NCI-H1105 (cell line): ENCODE measurements at places on chromosomes 5 and 9.
A peak's percentile ranks its signal among the peaks of the same experiment; 100 is the strongest.

DNA sequence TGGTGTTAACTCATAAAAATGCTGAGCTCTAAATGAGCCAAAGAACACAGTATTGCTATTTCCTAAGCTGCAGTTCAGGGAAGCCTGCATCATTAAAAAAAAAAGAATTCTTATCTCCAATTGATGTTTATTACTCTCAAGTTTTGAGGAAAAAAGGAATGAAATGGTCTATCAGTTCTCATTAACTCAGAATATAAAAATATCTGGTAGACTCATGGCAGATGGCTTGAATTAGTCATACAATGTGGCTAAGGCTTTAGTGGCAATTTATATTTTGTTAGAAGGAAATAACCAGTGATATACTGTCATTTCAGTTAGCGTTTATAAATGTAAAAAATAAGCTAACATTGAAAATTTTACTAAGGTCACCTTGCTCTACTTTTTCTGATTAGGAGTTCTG, 1403.4 kb upstream of the C9orf72 start:
- no peak for DNase-seq

- DNase-seq: no peak
Observed at GRCh38 chr9:25519286-25519685, 159.0 kb downstream of the TUSC1 start.

GRCh38 chr9:121862371-121863332, 211.2 kb downstream of the DAB2IP start:
- DNase-seq: no peak

GRCh38 chr5:109483395-109483971, 73.7 kb upstream of the PJA2 start:
- DNase-seq: no peak

GRCh38 chr5:65762234-65762633, 40.2 kb downstream of the NLN start:
- DNase-seq: no peak

- no peak for DNase-seq
Observed at GRCh38 chr9:98811051-98811650, 3.7 kb downstream of the GALNT12 start.

- DNase-seq: no peak
Observed at GRCh38 chr5:151240924-151241635, 11.9 kb upstream of the GM2A start.

- DNase-seq: no peak
Observed at GRCh38 chr5:124554746-124555578, 191.5 kb downstream of the ZNF608 start.

GRCh38 chr9:117722108-117722761, 18.0 kb downstream of the TLR4 start:
- DNase-seq: no peak

- DNase-seq: no peak
Observed at GRCh38 chr9:13446938-13447842, 167.7 kb upstream of the MPDZ start.

- DNase-seq: no peak
Observed at GRCh38 chr9:75669721-75670120, 220.8 kb upstream of the PCSK5 start.

GRCh38 chr9:27386571-27387091, 89.7 kb upstream of the EQTN start:
- DNase-seq: no peak

DNA sequence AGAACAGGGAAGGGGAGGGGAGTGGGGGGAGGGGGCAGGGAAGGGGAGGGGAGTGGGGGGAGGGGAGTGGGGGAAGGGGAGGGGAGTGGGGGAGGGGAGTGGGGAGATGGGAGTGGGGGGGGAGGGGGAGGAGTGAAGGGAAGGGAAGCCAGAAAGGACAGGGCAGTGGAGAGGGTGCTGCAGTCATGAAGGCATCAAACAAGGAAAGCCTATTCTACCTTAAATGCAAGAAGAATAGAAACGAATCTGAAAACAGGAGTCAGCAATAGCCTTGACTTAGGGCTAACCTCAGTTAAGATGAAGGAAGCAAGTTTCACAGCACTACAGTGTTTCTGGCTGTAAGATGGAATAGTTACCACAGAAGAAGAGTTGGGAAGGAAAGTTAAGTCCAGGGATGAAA, 59.5 kb downstream of the CAMSAP1 start:
- DNase-seq: no peak

DNA sequence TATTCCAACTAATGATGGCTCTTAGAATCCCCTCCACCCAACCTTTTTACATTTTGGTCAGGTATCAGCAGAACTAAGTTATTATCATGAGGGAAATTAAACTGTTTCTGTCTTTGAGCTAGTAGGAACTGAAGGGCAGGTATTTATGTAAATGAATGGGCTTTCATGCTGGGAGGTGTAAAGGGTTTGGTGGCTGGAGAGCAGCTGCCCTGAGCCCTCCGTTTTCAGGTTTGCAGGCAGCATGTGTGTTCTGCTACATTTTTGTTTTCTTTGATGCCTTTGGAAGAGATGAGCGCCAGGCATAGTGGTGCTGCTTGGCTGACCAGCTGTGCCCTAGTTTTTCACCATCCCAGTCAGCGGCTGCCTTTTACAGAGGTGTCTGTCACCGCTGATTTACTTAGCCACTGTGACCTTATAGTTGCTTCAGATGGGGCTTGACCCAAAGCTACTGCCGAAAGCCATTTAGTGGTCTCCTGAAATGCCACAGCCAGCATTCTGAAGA, 231.9 kb downstream of the MAST4 start:
- no peak for DNase-seq

DNA sequence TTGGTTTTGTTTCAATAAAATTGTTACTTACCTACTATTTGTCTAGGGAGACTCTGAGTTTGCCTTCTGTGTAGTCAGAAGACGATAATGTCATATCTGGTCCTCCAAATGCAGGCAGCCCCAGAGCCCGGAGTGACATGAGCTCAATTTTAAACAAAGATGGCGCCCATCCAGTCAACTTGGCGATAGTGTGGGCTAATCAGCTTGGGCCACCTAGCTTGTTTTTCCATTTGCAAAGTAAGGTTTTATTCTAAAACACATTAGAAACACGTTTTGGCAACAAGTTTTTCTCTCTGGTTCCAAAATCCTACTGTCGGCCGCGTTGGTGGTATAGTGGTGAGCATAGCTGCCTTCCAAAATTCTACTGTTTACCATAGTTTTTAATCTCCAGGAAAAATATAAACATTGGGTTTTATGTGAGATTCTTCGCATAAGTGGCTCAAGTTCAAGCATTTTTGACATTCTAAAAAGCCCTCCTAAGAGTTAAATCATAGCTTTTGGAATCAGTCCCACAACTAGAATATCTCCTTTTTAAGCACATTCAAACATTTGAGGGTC, 13.2 kb downstream of the TSC1 start:
- DNase-seq: no peak

DNA sequence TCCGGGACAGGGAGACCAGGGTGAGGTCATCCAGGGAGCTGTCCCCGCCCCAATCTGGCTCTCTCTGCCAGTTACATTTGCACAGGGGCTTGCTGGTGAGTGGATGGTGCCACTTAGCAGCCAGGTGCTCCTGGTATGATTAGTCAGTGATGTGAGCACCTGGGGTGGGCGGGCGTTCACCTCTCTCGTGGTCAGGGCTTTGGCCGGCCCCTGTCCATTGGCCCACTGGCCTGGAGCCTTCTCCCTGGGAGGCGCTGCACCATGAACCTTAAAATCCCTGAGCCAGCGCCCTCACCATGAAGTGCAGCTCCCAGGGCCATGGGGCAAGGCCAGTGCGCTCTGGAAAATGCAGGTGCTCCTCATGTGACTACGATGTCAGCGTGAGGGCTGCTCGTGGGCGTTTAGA, 2.0 kb downstream of the NKD2 start:
- DNase-seq: peak; percentile 50

DNA sequence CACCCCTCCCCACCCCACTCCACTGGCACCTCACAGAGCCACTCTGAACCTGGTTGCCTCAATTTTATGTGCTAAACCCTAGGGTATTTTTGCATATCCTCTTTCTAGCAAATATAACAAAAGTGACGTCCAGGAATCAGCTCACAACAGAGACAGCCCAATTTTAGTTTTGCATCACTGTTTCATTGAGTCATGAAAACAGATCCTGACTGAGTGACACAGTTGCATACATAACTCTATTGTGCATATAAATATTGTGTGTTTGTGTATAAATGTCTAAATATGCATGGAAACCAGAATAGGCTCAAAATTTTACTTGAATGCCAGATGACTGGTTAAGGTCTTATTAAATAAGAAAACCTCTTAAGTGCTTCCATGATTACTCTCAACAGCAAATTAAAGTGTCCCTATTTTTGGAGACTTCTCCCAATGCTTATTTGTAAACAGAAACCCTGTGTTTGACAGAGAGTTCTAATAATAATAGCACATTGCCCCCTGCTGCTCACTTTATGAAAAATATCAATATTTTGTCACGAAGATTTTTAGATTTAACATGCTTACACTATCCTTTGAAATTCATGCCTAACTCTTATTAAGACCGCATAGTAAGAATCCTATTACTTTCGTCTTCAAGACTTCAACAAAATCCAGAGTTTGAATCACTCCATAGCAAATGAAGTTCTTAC, 75.5 kb upstream of the PRRC1 start:
- DNase-seq: no peak

DNA sequence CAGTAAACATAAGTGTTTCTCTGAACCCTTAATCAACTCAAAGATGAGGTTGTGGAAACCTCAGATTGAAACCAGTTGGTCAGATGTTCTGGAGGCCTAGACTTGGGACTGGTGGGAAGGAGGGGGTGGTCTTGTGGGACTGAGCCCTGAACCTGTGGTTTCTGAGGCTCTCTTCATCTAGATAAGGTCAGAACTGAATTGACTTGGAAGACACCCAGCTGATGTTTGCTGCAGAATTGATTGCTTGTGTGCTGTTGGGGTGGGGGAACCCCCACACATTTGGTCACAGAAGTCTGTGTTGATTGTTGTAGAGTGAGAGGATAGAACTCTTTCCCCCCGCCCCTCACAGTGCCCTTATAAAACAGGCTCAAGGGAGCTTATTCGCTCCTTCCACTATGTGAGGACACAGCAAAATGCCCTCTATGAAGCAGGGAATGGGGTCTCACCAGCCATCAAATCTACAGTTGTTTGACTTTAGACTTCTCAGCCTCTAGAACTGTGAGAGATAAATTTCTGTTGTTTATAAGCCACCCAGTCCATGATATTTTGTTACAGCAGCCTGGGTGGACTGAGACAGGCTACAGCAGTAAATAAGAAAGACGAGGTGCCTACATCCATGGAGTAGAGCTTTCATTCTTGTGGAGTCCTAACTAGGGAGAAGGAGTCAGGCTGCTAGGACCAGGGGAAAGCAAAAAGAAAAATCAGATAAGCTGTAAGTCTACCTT, 25.7 kb upstream of the UGCG start:
- DNase-seq: no peak

DNA sequence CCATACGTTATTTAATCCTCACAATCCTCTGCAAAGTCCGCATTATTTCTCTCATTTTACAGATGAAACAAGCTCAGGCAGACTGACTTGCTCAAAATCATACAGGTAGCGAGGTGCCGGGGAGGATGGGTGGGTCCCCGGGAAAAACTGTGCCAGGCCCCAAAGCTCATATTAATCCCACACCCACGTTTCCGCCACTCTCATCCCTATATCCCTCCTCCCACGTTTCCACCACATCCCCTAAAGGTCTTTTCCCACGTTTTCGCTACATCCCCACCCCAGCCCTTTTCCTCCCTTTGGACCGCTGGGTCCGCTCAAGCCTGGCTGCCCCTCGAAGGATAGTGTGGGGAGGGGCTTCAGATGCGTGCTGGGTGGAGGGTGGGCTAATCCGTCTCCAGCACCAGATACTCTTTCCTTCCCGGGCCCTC, 434 bp upstream of the FSD1L start:
- no peak for DNase-seq

- DNase-seq: no peak
Observed at GRCh38 chr9:114121227-114122135, 22.4 kb upstream of the KIF12 start.

GRCh38 chr9:34691936-34692315, 850 bp upstream of the CCL19 start:
- no peak for DNase-seq

DNA sequence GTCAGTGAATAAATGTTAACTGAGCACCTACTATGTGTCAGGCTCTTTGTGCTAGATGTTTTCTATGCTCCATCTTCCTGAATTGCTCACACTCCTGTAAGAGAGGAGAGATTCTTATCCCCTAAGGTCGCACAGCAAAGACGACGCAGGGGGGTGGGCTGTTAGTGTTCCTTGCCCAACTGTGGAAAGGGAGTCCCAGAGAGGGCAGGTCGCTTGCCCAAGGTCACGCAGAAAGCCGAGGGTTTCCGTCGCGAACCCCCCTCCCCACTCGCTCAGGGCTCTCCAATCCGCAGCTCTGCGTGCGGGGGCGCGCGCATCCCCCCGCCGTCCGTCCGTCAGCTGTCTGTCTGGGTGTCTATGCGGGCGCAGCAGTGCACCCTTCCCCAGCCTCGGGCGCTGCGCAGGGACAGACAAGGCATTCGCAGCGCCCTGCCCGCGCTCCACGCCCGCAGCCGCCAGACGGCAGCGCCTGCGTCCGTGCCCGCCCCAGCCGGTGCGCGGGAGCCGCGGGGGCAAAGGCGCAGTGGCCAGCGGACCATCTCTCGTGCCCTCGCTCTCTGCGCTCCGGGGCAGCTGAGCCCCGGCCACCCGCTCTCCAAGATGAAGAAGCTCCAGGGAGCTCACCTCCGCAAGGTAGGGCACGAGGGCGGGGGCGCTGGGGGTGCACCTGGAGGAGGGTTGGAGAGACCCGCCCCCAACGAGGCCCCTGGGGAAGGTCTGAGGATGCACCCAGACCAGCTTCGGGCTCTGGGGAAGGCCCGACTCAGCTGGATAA, at the start of gene SLC6A7:
TSS of gene SLC6A7 (plus strand) at position 335 of the 775 bp plus-strand sequence. CDS start at position 601, 266 bp downstream.
- no peak for DNase-seq

DNA sequence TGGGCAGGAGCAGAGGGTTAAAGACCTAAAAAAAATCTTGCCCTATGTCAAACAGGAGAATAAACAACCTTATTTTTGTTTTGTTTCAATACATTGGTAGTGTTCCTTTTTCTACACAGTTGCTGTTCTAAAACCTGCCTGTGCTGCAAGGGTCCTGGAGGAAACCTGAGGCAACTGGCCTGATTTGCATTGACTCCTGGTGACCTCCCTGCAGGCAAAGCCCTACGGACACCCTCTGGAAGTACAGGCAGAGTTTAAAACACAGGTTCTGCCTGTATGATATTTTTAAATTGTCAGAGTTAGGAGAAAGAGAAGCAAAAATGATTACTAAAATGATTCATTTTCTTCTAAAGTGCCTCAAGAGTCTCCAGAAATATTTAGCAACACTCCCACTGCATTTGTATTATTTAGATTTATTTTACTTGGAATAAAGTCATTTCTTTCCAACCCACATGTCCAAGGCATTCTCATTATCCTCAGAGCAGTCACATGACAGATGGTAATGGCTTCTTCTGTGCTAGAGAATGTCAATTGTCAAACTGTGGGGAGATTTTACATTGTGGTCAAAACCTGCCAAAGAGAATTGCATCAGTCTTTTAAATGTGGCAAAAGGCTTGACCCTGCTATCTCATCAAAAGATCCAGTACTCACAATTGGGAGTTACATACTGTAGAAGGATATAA, 559.6 kb downstream of the CETN3 start:
- no peak for DNase-seq

DNA sequence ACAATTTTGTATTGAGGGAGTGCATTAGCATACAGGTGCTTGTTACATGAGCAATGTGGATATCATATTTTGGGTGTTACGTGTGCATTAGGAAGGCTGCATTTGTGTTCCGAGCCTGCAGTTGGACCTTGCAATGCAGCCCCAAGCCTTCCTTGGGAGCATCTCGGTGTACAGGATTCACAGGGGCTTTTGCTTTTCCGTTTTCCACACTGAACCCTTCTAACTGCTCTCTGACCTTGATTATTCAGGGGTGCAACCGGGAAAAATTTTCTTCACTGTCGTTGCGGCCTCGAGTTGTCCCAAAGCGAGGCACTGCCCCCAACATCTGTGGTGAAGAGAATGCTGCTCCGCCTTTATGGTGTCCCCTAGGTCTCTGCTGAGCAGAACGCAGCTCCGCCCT, 80.1 kb upstream of the PLEKHG4B start:
- DNase-seq: no peak
